Vein endothelial cell (primary cell): ENCODE measurements at places on chromosomes 5 and 9. TPM values are rescaled to one million over a fixed set of nuclear protein-coding genes. Genes with fewer than 3 reads are reported as not detected.

Gene ZMAT2
- 25.2 and 32.4 TPM in 2 replicates for total RNA-seq

Gene IFNA13
- not detected in 2 replicates for total RNA-seq

Gene TRIM23
- 13.9 and 14.4 TPM in 2 replicates for total RNA-seq

Gene CDO1
- total RNA-seq, result 0.65 and 9.9 TPM in 2 replicates

Gene COL27A1
- total RNA-seq, result 7.8 and 17.8 TPM in 2 replicates

Gene MTREX
- total RNA-seq, result 88.4 and 95.0 TPM in 2 replicates
